Naive thymus-derived CD4-positive, alpha-beta T cell (primary cell): ENCODE measurements at places on chromosomes 11 and 22. TPM values are rescaled to one million over a fixed set of nuclear protein-coding genes. Genes with fewer than 3 reads are reported as not detected.

MOGAT2 gene
- not detected for polyA plus RNA-seq

MMP3 gene
- polyA plus RNA-seq, result not detected

DBX1 gene
- not detected for polyA plus RNA-seq

TSSK2 gene
- polyA plus RNA-seq, result not detected

SSH3 gene
- polyA plus RNA-seq, result 1.1 TPM

FXYD2 gene
- 11.2 TPM for polyA plus RNA-seq

DCDC1 gene
- not detected for polyA plus RNA-seq

CDHR5 gene
- polyA plus RNA-seq, result not detected

KCTD14 gene
- 0.28 TPM for polyA plus RNA-seq

LRRC74B gene
- polyA plus RNA-seq, result not detected

UCP3 gene
- 0.97 TPM for polyA plus RNA-seq

MMP8 gene
- polyA plus RNA-seq, result not detected

CTSF gene
- 27.3 TPM for polyA plus RNA-seq

NCF4 gene
- 0.24 TPM for polyA plus RNA-seq

FLRT1 gene
- polyA plus RNA-seq, result 0.05 TPM

MUC2 gene
- not detected for polyA plus RNA-seq

ASCC2 gene
- polyA plus RNA-seq, result 48.7 TPM

PRAME gene
- polyA plus RNA-seq, result not detected

OOSP3 gene
- polyA plus RNA-seq, result not detected

HBB gene
- polyA plus RNA-seq, result 0.91 TPM

PIH1D2 gene
- not detected for polyA plus RNA-seq
